ENCODE measurements at places on chromosomes 1 and 21.
A peak's percentile ranks its signal among the peaks of the same experiment; 100 is the strongest.

- no peak for DNase-seq
These were observed 109.6 kb upstream of the ZNF678 start for GRCh38 chr1:227453631-227454355.

- no peak for DNase-seq
These were observed 149.2 kb downstream of the ACTL8 start for GRCh38 chr1:17904290-17904689.

DNA sequence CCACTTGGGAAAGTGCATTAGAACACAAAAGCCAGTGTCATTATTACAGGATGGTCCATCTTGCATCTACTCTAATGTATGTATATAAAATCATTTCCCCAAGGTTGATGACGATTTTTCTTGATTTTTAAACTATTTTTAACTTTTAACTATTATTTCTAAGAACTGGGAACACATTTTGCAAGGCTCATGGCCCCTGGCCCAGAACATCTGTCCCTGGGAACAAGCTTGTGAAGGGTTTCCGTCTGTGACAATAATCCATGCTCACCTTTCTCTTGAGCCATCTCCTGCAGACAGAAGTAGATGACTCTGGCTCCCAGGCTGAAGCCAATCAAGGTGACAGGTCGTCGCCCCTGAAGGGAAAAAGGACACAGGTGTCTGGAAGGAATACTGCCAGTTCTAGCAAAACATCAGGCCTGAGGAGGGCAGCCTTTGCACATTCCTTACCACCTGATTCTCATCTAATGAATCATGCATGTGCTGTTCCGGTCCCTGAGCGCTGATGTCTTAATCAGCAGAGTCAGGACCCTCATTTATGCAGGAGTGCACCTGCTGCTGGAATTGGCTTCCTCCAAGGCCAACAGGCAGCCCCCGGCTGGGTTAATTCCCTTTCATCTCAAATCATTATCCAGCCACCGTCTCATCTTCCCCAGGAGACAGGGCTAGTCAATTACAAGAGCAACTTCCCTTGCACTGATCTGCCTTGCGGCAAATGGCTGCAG, 62.5 kb downstream of the TMCO4 start:
- no peak for DNase-seq

DNA sequence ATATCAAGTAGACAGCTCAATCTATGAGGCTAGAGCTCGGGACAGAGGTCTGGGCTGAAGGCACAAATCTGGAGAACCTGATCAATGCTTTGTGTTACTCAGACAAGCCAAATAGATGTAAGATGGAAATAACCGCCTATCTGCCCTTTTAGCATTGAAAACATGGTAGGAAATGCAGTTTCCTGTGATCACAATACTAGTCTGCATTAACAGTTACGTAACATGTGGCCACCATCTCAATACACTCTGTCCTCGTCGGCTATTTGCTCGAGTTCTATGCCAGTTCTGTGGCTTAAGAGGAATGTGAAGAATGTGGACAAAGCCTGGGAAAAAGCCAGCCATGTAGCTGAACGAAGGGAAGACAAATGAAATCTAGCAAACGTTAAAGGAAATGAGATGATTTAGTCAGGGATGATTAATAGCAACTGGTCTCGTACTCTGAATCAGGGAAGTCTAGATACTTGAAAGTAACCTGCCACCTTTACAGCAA, 73.3 kb downstream of the HSF2BP start:
- peak; percentile 80 for DNase-seq

DNA sequence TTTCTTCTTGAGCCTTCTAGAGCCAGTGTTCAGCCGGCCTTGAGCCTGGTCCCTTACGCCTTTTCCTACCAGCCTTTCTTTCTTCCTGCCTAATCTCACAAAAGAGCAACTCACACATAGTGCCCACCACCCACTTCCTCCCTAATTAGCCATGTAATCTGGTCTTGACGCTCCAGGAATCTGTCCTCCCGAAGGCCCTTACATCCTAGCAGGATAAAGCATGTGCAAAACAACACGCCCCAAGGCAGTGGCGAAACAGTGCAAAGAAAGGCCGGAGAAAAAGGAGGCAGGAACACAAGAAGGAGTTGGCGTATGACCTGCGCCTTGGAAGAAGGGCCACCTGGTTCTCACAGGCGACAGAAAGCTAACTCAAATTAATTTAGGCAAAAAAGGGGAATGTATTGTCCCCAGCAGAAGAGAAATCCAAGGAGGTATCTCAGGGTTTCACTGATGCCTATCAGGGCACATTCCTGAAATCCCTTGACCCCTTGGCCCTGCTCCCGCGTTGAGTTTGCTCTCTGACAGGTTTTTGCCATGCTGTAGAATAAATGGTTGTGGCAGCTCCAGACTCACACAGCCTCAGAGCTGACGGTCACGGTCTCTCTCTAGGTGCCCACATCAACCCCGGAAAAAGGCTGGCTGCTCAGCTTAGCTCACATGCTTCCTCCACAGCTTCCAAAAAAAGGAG, 79.0 kb downstream of the ZNF281 start:
- DNase-seq: no peak

- no peak for DNase-seq
These were observed 13.6 kb upstream of the C1orf185 start for GRCh38 chr1:51088474-51088873.

GRCh38 chr1:12180315-12180714, 13.5 kb downstream of the TNFRSF1B start:
- no peak for DNase-seq

DNA sequence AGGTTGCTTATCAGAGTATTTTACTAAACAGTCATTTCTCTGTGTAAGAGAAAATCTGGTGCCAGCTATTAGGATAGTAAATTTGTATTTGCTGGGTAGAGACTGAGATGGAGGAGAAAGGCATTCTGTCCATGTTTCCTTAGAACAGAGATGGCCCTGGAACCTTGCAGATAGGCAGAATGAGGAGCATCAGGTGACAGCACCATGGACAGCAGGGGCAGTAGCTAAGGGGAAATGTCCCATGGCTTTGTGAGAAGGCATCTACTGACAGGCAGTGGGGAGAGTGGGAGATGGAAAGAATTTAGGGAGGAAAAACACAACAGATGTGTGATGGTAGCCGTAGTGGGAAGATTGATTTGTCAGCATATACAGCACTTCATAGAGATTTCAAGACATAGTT, 105.0 kb downstream of the PRRX1 start:
- DNase-seq: no peak

- no peak for DNase-seq
These were observed 52.8 kb upstream of the PTGFR start for GRCh38 chr1:78437941-78438340.

GRCh38 chr1:158681606-158682005, 4.9 kb downstream of the SPTA1 start:
- DNase-seq: no peak
